ENCODE measurements at places on chromosomes 12 and 14. TPM values are rescaled to one million over a fixed set of nuclear protein-coding genes. Genes with fewer than 3 reads are reported as not detected.

Gene RAD9B
- 0.19 TPM for total RNA-seq

Gene MSI1
- not detected for total RNA-seq

Gene LRP1-AS
- total RNA-seq: not detected

Gene MYL2
- total RNA-seq: not detected

Gene SLC4A8
- 0.30 TPM for total RNA-seq

Gene POLE2
- total RNA-seq: 12.7 TPM
